ENCODE measurements at places on chromosomes 1 and 21.

DNA sequence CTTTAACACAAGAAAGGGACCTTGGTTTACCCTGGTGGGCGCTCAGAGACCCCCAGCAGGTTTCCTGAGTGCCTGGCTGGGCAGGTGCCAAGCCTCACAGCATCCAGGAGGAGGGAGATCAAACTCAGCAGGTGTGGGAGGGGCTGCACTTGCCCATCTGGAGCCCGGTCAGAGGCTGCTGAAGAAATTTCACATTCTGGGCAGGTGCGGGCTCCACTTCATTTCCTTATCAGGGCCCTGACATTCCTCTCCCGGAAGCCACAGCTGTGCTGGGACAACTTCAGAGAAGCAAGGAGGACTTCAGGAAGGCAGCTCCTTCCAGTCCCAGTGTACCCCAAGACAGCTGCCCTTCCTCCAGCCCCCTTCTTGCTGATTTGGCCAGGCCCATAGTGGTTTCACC, 82.9 kb downstream of the ITPKB start:
- no peak for DNase-seq

DNA sequence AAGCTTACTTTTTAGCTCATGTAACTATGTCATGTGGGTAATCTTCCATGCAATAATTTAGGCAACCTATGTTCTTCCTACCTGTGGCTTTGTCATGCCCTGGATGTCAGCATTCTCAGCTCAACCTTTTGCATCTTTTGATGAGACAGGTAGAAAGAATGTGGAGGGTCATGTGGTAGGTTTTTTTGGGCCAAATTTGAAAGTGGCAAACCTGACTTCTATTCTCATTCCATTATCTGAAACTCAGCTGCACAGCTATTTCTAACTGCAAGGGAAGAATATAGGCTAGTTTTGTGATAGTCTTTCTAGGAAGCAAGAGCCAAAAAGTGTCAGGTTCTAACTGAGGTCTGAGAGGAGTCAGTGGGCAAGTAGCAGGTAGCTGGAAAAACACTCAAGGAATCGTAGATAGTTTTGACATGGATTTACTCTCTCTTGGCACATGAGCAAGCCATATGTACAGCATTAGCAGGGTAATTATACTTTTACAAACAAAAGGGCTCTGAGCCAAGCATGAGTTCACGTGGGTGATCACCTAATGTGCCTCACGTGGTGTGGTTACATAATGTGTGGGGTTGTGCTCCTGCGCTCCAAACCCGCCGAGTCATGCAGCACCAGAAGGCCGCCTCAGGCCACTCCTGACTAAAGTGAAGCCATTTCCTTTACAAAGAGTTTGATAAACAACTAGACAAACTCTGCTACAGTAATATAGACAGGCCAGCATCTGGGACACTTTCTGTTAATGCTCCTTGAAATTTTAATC, 1013.8 kb downstream of the PLA2G4A start:
- DNase-seq: no peak

DNA sequence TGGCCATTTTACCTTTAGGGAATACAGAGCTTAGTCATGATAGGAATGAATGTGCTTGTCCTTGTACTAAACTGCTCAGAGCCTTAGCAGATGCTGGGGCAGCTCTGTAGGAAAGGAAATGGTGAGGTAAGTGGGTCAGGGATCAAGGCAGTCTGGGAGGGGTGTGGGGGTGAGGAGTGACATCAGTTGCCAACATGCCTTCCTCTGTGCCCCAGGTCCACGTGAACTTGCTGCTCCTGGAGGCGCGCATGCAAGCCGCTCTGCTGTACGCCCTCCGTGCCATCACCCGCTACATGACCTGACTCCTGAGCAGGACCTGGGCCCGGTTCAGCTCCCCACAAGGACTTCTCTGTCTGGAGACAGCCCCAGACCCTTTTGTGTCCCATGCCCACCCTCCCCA, 21.2 kb downstream of the SESN2 start:
- DNase-seq: no peak

DNA sequence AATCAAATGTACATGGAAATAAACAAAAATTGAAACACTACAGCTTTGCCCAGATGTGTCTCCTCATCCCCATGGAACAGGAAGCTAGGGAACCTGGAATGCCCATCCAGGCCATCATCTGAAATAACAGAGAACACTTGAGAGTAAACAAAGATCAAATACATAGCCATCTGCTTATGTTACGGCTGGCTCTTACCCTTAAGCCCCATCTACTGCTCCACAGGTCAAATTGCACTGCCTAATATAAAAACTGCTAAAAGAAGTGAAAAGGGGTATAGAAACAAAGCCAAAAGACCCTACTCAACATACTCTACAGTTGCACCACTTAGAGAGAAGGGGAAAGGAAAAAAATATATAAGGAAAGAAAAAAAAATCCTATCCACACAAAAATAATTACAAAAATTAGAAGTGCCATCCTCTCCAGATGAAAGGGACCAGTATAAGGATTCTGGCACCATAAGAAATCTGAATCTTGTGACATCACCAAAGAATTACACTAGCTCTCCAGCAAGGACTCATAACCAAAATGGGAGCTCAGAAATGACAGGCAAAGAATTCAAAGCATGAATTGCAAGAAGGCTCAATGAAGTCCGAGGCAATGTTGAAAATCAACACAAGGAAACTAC, 26.9 kb downstream of the OR6Y1 start:
- no peak for DNase-seq

- no peak for DNase-seq
These were observed at the start of gene USH2A for GRCh38 chr1:216422821-216423520. USH2A (minus strand) TSS chr1:216423448; CDS start chr1:216422336, 1,112 bp downstream.

All from pulmonary artery endothelial cell (primary cell).